ENCODE measurements at places on chromosomes 7 and 10.

GRCh38 chr10:132616996-132617736, 79.6 kb downstream of the INPP5A start:
- no peaks in the 10 kb centered on the region for H3K36me3 ChIP-seq
- no peak overlapping the region for H3K27ac ChIP-seq
- H3K4me3 ChIP-seq, result no peak overlapping the region
- peaks cover 10% of the 10 kb centered on the region for H3K4me1 ChIP-seq

DNA sequence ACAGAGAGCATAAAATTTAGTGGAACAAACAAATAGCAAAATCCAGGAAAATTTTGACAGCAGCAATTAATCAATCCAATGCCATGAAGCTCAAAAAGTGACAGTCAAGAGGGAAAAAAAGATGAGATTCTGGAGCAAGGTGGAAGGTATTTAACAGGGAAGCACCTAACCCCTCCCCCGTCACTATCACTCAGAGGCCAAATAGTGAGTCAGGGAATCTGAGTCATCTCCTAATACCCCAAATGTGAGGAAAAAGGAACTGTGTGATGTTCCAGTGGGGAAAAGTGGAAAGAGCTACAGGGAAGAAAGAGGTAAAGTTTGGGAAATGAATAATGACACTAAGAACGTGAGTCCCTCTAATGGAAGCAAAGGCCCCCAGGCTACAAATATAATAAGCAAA, 113.2 kb upstream of the PHF14 start:
- peak; percentile 13 for DNase-seq
- no peaks in the 10 kb centered on the region for H3K36me3 ChIP-seq
- no peak overlapping the region for H3K27ac ChIP-seq
- peaks cover 2% of the 10 kb centered on the region for H3K4me1 ChIP-seq
- 0 out of 2 replicates have a peak, but pooled peaks cover 3% of the 10 kb centered on the region for H3K27me3 ChIP-seq

GRCh38 chr7:12712236-12712635, 24.8 kb downstream of the ARL4A start:
- DNase-seq, result no peak
- H3K27ac ChIP-seq, result peak overlapping the region; percentile 98
- no peak overlapping the region for H3K4me3 ChIP-seq
- H3K27me3 ChIP-seq, result no peaks in the 10 kb centered on the region
- peaks cover 35% of the 10 kb centered on the region for H3K4me1 ChIP-seq

- peak; percentile 73 for DNase-seq
- no peak overlapping the region for H3K27ac ChIP-seq
- no peaks in the 10 kb centered on the region for H3K27me3 ChIP-seq
- no peak overlapping the region for H3K4me3 ChIP-seq
- H3K36me3 ChIP-seq, result peaks cover 94% of the 10 kb centered on the region
Measured at GRCh38 chr7:128398016-128398840, 11.6 kb downstream of the IMPDH1 start.

GRCh38 chr7:100583132-100584053, 2.5 kb downstream of the LRCH4 start:
- peaks cover 26% of the 10 kb centered on the region for H3K4me1 ChIP-seq
- H3K27me3 ChIP-seq, result no peaks in the 10 kb centered on the region
- H3K4me3 ChIP-seq, result peak overlapping the region; percentile 0
- peaks cover 57% of the 10 kb centered on the region for H3K36me3 ChIP-seq
- H3K27ac ChIP-seq, result 0 out of 3 replicates have a peak overlapping the region, but pooled peaks have one; percentile 14

- no peak for DNase-seq
- H3K27ac ChIP-seq, result no peak overlapping the region
- H3K36me3 ChIP-seq, result no peaks in the 10 kb centered on the region
- no peak overlapping the region for H3K4me3 ChIP-seq
- H3K27me3 ChIP-seq, result no peaks in the 10 kb centered on the region
- no peaks in the 10 kb centered on the region for H3K4me1 ChIP-seq
Measured at GRCh38 chr10:87636313-87636915, 23.3 kb upstream of the PAPSS2 start.

GRCh38 chr7:7791523-7791922, 73.1 kb upstream of the RPA3 start:
- no peaks in the 10 kb centered on the region for H3K36me3 ChIP-seq
- no peak overlapping the region for H3K4me3 ChIP-seq
- H3K4me1 ChIP-seq, result no peaks in the 10 kb centered on the region

DNA sequence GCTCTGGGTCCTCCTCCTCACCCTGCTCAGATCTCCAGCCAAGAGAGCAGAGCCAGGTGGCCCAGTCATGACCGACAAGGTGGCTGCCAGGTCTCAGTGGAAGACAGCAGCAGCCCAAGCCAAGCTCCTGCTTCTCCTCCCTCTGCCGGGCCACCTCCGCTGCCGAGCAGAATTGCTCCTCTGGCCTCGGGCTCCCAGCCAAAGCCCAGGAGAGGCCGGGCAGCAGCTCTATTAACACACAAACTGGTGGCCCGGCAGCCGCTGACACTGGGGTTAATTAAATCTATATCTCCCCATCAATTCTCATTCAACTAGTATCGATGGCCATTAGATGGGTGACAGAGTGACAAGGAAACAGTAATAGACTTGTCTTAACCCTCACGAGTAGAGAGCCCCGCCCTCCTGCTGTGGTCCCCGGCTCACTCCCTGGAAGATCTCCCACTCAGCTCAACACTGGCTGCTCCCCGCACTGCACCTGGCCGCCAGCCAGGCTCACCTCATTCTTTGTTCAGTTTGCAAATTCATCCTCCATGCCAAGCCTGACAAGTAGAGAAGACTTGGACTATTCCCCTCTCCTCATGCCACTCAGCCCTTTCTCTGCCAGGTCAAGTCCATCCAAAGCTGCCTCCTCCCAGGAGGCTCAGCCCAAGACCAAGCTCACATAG, 74.1 kb upstream of the UNC5B start:
- DNase-seq, result no peak
- no peaks in the 10 kb centered on the region for H3K36me3 ChIP-seq
- no peaks in the 10 kb centered on the region for H3K4me1 ChIP-seq
- H3K4me3 ChIP-seq, result no peak overlapping the region
- H3K27ac ChIP-seq, result no peak overlapping the region

DNA sequence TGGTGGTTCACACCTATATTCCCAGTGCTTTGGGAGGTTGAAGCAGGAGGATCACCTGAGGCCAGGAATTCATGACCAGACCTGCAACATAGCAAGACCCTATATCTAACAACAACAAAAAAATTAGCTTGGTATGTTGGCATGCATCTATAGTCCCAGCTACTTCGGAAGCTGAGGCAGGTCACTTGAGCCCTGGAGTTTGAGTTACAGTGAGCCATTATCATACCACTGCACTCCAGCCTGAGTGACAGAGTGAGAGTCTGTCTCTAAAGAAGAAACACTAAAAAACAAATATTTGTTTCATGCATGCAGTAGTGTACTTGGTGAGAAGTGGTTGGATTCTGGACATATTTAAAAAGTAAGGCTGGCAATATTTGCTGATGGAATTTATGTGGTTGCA, 198.1 kb downstream of the BBS9 start:
- no peaks in the 10 kb centered on the region for H3K36me3 ChIP-seq
- DNase-seq, result no peak
- H3K4me3 ChIP-seq, result no peak overlapping the region
- no peak overlapping the region for H3K27ac ChIP-seq

DNA sequence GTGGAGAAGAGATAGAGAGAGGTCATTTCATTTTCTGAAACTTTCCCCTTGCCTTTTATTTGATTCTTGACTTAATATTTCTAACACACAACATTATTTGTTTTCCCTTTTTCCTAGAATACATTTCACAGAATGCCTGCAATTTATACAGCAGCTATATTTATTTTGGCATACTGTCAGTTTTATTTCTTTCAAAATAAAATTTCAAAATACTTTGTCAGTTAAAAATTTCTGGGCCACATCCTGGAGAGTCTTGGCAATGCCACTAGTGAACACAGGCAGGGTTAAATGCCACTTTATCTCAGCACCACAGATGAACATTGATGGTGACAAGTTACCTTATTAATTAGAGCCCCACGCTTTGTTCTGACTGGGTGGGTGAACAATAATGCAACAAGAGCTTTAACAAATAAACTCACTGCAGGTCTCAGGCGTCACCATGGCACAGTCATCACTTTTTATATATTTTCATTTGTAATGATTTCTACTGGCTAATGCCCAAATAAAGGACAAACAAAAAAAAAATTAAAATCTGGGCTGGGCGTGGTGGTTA, 494.0 kb downstream of the KIF20B start:
- H3K36me3 ChIP-seq, result no peaks in the 10 kb centered on the region
- H3K4me3 ChIP-seq, result no peak overlapping the region
- no peak for DNase-seq
- H3K4me1 ChIP-seq, result no peaks in the 10 kb centered on the region

- H3K36me3 ChIP-seq, result no peaks in the 10 kb centered on the region
- no peak overlapping the region for H3K4me3 ChIP-seq
- no peaks in the 10 kb centered on the region for H3K4me1 ChIP-seq
- no peak overlapping the region for H3K27ac ChIP-seq
- peaks cover 3% of the 10 kb centered on the region for H3K27me3 ChIP-seq
Measured at GRCh38 chr10:96407560-96408069, 48.8 kb upstream of the OPALIN start.

GRCh38 chr7:27970350-27970749, 210.2 kb downstream of the JAZF1 start:
- H3K4me1 ChIP-seq, result no peaks in the 10 kb centered on the region
- no peaks in the 10 kb centered on the region for H3K36me3 ChIP-seq
- H3K27me3 ChIP-seq, result peaks cover 14% of the 10 kb centered on the region
- DNase-seq, result no peak
- no peak overlapping the region for H3K4me3 ChIP-seq

- no peak for DNase-seq
- H3K4me1 ChIP-seq, result peaks cover 45% of the 10 kb centered on the region
- no peaks in the 10 kb centered on the region for H3K27me3 ChIP-seq
- H3K4me3 ChIP-seq, result no peak overlapping the region
- no peak overlapping the region for H3K27ac ChIP-seq
- peaks cover 29% of the 10 kb centered on the region for H3K36me3 ChIP-seq
Measured at GRCh38 chr7:140058517-140058916, 4.2 kb downstream of the PARP12 start.

DNA sequence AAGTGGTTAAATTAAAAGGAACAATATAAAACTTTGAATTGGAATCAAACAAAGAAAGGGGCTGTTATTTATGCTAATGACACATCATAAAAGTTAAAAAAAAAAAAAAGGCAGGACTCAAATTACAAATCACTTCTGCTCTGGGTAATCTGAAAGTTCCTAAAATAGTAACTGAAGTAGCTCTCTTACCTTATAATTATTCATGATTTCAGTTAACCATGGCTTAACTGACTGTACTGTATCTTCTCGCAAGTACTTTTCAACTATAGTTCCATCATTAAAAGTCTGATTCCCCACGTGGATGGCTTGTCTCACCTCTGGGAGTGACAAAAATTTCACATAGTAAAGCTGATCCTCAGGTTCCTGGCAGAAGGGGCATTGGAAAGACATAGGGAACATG, 82.5 kb downstream of the CPVL start:
- H3K4me1 ChIP-seq, result no peaks in the 10 kb centered on the region
- H3K27me3 ChIP-seq, result no peaks in the 10 kb centered on the region
- no peaks in the 10 kb centered on the region for H3K36me3 ChIP-seq
- no peak overlapping the region for H3K4me3 ChIP-seq
- no peak for DNase-seq
- H3K27ac ChIP-seq, result no peak overlapping the region
